Gastrocnemius medialis (tissue), 4 donors: ENCODE measurements at places on chromosomes 4 and X. TPM values are rescaled to one million over a fixed set of nuclear protein-coding genes. Genes with fewer than 3 reads are reported as not detected.

DNA sequence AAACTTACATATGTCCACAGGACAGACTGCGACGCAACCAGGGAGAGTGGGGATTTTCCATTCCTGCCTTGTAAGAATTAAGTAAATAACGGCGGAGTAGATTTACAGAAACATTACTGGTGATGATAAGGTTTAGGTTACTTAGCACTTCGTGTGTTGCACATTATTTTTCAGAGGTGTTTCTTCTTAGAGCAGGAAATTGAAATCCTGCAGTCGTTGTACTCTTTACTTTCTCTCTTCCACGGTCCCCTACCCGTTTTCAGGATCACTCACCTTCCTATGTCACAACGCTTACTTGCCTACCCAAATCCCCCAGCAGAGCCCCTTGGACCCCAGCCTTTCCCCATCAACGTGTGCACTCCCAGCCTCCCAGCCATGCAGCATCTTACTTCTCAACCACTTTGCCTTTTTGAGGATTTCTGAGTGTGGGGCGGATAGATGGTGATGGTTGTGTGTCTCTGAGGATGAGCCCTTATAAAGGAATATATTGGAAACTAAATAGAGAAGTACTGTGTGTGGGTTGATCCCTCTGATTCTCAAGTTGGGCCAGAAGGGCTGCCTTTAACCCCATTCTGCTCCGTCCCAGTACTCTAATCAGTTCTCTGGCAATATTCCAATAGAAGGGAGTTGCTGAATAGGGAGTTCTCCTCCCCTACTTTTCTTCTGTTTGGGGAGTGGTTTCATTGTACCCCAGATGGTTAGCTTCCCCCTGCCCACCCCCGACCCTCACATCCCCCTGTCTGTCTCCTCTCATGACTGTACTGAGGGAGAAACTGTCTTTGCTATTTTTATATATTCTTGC, 1.6 kb downstream of the MID2 start:
- peaks cover 9% of the 10 kb centered on the region for H3K4me1 ChIP-seq
- H3K27me3 ChIP-seq = no peaks in the 10 kb centered on the region
- peak overlapping the region; percentile 79 for H3K27ac ChIP-seq
- DNase-seq = no peak
- H3K4me3 ChIP-seq = peak overlapping the region; percentile 76

Gene PGAM4
- total RNA-seq = not detected

Gene CYSLTR1
- total RNA-seq = not detected

GRCh38 chr4:148574911-148575310, 132.7 kb upstream of the NR3C2 start:
- H3K36me3 ChIP-seq = no peaks in the 10 kb centered on the region
- no peak for DNase-seq
- no peak overlapping the region for H3K27ac ChIP-seq
- peaks cover 19% of the 10 kb centered on the region for H3K4me1 ChIP-seq

Gene PCDH11X
- total RNA-seq = not detected

DNA sequence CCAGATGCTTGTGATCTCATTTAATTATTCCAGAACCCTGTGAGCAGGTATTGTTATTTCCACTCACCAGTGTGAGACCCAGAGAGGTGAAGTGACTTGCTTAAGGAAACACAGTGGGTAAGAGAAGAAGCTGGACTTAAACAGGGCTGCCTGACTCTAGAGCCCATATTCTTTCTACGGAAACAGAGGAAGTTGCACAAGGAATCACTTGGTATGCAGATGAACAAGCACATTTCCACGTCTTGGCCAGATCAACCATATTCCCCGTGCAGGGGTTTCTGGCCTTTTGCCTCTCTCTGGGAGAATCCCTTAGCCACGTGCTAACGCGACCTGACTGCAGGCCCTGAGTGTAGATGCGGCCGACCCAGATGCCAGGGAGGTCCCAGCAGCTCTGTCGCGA, 195.5 kb upstream of the ATP6AP2 start:
- H3K27ac ChIP-seq = no peak overlapping the region
- no peaks in the 10 kb centered on the region for H3K27me3 ChIP-seq
- H3K4me3 ChIP-seq = no peak overlapping the region
- DNase-seq = no peak
- no peaks in the 10 kb centered on the region for H3K4me1 ChIP-seq

Gene MTNR1A
- not detected for total RNA-seq

Gene XKRX
- 0.16 TPM for total RNA-seq

DNA sequence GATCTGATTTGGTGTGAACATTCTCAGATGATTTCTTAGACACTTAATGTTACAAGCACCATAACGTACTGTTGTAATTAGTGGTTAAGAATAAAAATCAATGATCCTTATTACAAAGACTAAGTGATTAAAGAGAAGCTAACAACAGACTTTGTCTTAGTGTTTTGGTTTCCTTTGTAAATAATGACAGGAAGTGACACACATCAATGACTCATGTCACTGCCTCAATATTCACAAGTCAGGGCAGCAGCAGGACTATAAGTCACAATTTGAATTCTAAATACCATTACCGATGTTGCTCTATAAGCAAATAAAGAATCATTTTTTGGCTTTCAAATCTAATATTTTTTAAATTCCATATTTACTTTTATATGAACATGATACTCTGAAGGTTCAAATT, 115.8 kb upstream of the FAT4 start:
- no peak for DNase-seq
- no peaks in the 10 kb centered on the region for H3K27me3 ChIP-seq
- H3K36me3 ChIP-seq = no peaks in the 10 kb centered on the region

Gene GSX2
- total RNA-seq = not detected

GRCh38 chr4:47914926-47915237, 499 bp upstream of the NFXL1 start:
- H3K4me1 ChIP-seq = peaks cover 11% of the 10 kb centered on the region
- H3K4me3 ChIP-seq = peak overlapping the region; percentile 79
- H3K36me3 ChIP-seq = no peaks in the 10 kb centered on the region
- peak overlapping the region; percentile 73 for H3K27ac ChIP-seq

DNA sequence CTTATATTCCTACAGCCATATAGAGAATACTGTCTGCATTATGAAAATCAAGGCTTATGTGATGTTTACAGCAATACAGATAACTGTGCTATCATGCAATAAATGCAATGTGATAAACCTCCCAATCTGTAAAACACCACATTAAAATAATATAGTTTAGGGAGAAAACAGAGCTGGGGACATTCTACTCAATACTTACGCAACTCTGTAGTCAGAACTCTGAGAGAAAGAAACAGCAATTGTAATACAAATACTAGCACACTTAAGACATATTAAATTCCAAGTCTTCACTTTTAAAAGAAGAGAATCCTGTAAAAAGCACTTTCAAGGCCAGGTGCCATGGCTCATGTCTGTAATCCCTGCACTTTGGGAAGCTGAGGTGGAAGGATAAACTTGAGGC, 61.4 kb downstream of the ANKRD17 start:
- H3K4me1 ChIP-seq = peaks cover 32% of the 10 kb centered on the region
- no peak for DNase-seq
- H3K4me3 ChIP-seq = no peak overlapping the region
- no peaks in the 10 kb centered on the region for H3K27me3 ChIP-seq
- no peaks in the 10 kb centered on the region for H3K36me3 ChIP-seq

DNA sequence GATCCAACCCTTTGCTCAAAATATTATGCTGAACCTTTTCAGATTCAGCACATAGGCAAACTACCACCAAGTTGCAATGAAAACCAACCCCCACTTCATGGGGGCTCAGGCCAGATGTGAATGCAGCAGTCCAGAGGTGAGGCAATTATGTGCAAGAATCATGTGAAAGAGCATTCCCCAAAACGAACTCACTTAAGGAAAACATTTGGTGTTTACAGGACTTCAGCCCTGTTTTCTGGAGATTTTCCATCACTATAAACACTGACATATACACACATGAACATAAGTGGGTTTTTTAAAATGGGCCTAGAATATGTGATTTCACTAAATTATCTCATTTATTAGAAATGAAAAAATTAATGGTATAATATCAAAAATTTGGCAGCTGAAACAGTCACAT, 31.5 kb downstream of the BMP3 start:
- no peak for DNase-seq
- no peaks in the 10 kb centered on the region for H3K36me3 ChIP-seq
- H3K4me1 ChIP-seq = no peaks in the 10 kb centered on the region
- H3K27me3 ChIP-seq = no peaks in the 10 kb centered on the region

DNA sequence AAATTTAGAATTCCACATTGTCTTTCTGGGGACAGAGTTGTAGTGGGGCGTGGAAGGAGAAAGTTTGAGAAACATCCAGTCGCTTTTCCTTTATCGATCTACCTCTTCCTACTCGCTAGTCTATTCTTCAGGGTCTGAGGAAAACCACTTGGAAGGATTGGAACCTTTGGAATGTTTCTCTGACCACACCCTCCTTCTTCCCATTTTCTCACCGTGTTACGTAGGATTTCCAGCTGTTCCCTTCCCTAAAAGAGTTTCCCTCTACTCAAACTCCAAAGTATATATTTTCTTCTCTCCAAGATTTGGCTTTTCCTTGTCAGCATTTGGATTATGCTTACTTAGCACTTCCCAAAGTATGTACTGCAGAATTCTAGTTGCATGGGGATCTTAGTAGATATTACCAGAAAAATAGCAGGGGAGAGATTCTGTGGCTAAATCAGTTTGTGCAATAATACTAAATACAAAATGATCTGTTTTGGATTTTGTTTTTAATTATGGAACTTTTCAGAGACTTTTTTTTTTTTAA, 4.9 kb downstream of the ENPEP start:
- no peak for DNase-seq
- H3K36me3 ChIP-seq = no peaks in the 10 kb centered on the region
- peak overlapping the region; percentile 75 for H3K27ac ChIP-seq
- H3K4me1 ChIP-seq = peaks cover 41% of the 10 kb centered on the region

DNA sequence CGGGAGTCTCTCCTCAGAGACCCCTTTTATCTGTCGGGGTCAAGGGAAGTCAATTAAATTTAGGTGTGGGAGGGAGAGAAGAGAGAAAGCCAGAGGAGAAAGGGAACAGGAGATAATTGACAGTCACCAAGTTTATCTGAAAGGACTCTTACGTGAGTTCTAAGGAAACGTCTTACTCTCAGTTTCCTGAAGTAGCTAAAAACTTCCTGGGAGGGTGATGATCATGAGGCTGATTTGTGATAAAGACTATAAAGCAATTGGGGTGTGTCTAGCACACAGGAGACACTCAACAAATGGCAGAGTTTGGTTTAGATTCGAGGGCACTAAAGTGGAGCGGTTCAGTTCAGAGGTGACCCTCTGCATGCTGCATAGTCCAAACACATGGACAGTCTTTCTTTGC, 254.1 kb downstream of the FBXW7 start:
- no peak for DNase-seq
- no peaks in the 10 kb centered on the region for H3K27me3 ChIP-seq
- H3K4me1 ChIP-seq = no peaks in the 10 kb centered on the region
- no peak overlapping the region for H3K4me3 ChIP-seq
- no peak overlapping the region for H3K27ac ChIP-seq

DNA sequence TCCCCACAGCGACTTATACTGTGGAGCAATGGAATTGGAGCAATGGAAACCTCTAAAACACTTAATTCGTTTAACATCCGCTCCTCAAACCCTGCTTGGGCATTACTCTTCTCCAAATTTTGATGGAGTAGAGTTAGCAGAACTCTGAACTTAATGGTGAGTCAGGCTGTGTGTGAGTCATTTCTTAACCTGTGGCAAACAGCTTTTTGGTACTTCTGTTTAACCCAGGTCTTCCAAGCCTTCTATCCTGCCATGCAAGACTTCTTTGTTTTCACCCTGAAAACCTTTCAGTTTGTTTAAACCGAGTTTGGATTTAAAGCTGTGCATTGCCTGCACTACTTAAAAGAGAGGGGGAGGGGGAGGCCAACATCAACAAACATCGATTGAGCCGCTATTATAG, 3.6 kb upstream of the AMOT start:
- no peak overlapping the region for H3K4me3 ChIP-seq
- no peak overlapping the region for H3K27ac ChIP-seq
- DNase-seq = no peak
- no peaks in the 10 kb centered on the region for H3K4me1 ChIP-seq

Gene C4orf36
- 0.38 TPM for total RNA-seq

Gene NUDT9
- 16.7 TPM for total RNA-seq

Gene DIPK2B
- total RNA-seq = 11.3 TPM

DNA sequence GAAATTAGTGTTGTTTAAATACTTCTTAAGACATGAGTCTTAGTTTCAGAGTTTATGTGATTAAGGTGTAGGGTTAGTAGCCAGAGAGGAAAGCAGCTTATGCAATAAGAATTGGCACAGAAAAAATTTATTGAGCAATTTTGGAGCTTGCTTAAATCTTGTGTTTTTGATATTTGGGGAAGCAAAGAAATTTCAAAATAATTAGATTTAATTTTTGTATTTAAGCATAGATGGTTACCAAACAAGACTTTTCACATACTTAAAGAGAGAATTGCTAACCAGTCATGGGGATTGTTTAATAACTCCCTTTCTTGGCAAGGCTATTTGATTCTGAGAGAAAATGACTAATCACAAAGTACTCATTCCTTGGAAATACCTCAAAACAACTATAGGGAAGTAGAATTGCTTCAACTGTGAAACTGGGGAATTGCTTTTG, 202.0 kb upstream of the GRID2 start:
- H3K27ac ChIP-seq = no peak overlapping the region
- H3K4me1 ChIP-seq = no peaks in the 10 kb centered on the region
- no peak overlapping the region for H3K4me3 ChIP-seq
- DNase-seq = no peak

Gene CLDN2
- total RNA-seq = not detected

DNA sequence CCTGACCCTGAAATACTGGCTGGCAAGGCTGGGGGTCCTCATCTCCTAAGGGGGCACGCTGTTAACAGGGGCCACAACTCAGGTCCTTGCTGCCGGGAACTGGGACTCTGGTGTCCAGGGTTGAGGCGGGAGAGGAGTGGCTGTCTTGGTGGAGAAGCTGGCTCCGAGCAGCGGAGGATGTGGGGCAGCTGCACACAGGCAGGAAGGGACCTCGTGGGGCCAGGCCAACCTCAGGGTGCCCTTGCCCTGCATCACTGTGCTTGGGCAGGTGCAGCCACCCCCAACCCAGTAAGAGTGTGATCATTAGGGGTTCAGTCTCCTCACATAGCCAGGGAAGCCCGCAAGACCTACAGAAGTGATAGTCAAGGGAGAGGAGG, 12.6 kb upstream of the PDE6B start:
- no peaks in the 10 kb centered on the region for H3K36me3 ChIP-seq
- H3K4me1 ChIP-seq = no peaks in the 10 kb centered on the region
- no peak overlapping the region for H3K4me3 ChIP-seq
- H3K27ac ChIP-seq = no peak overlapping the region
- no peak for DNase-seq
- H3K27me3 ChIP-seq = no peaks in the 10 kb centered on the region

- H3K27me3 ChIP-seq = no peaks in the 10 kb centered on the region
- no peak overlapping the region for H3K4me3 ChIP-seq
- H3K27ac ChIP-seq = no peak overlapping the region
Measured at GRCh38 chr4:95761871-95762270, 78.0 kb upstream of the PDHA2 start.
